Spinal cord (tissue), 10 donors: ENCODE measurements at places on chromosomes 6 and 20. TPM values are rescaled to one million over a fixed set of nuclear protein-coding genes. Genes with fewer than 3 reads are reported as not detected.

The VGLL2 gene
- 0.30 TPM for total RNA-seq

The SLC17A2 gene
- total RNA-seq = not detected

The BAG2 gene
- total RNA-seq = 6.0 TPM

The PPDPF gene
- 19.9 TPM for total RNA-seq

The JPH2 gene
- 1.7 TPM for total RNA-seq

The DAAM2 gene
- total RNA-seq = 95.6 TPM

The PXDC1 gene
- 21.5 TPM for total RNA-seq

The TFAP2D gene
- total RNA-seq = 0.28 TPM

The ARFGEF3 gene
- total RNA-seq = 9.8 TPM

The SCGN gene
- total RNA-seq = 2.9 TPM

The ZDHHC14 gene
- total RNA-seq = 13.7 TPM

The RIMS1 gene
- total RNA-seq = 63.9 TPM

The NPBWR2 gene
- not detected for total RNA-seq

The OXT gene
- 0.33 TPM for total RNA-seq

The NKX2-4 gene
- 0.11 TPM for total RNA-seq

The CST9 gene
- total RNA-seq = not detected

The BHLHE23 gene
- not detected for total RNA-seq

The ARFGEF2 gene
- total RNA-seq = 24.3 TPM

The SIRPB2 gene
- 1.8 TPM for total RNA-seq

The PERP gene
- 7.3 TPM for total RNA-seq
